ENCODE measurements at places on chromosomes 6 and 20.

GRCh38 chr6:89555806-89556205 lies 82.7 kb downstream of the LYRM2 start:
- no peak for DNase-seq

DNA sequence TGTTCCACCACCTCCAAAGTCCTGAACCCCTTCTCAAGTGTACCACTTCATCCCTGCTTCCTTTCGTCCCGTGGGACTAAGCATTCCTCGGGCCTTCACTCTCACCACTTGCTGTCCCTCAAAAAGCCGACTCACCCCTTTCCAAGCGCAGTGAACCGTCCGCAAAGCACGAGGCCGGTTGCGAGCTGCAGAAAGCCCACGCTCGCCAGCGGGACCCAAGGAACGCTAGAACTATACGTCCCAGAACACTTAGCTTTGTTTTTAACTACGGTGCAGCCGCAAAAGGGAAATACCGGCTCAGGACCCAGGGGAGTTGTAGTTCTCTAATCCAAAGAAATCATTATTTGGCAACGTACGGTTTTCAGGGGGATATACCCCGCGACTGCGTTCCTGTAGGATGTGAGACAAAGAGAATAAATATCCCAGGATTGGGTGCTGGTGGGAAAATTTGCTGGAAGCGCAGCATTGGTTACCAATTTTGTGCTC lies 416 bp upstream of the POLR1H start:
- DNase-seq: no peak

DNA sequence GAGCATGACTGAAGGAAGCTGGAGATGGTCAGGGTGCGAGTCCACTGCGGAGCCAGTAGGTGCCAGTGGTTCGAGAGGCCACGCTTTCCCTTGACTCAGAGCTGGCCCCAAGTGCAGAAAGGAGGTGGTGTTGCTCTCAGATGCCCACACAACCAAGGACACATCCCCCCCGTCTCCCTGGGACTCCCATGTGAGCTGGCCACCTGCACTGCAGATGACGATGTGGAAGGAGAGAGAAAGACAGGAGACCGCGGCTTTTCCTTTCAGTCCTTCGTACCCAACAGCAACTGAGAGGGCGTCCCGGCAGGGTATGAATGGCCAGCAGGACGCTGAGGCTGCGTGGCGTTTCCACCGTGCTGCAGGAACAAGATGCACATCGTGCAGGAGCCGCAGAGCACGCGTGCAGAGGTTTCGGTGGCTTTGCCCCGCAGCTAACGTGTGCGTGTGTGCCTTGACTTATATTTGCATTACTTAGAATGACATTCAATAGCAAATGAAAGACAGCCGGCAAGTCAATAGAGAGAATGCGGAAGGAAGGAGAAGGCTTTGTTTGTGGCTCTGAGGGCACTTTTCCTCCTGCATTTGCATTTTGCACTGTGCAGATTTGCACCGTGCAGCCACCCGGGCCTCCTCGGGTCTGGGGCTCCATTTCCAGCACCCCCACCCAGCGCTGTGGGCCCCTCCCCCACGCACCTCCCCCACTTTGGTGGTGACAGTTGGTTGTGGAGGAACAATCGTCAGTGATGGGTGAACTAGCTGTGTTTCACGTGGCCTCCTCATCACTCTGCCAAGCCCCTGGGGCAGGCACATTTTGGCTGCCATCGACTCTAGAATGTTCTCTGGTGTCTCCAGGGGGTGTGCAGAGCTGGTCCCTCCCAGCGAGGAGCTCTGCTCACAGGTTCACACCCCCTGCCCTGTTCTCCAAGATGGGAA lies 26.4 kb upstream of the BHLHE23 start:
- DNase-seq: no peak

DNA sequence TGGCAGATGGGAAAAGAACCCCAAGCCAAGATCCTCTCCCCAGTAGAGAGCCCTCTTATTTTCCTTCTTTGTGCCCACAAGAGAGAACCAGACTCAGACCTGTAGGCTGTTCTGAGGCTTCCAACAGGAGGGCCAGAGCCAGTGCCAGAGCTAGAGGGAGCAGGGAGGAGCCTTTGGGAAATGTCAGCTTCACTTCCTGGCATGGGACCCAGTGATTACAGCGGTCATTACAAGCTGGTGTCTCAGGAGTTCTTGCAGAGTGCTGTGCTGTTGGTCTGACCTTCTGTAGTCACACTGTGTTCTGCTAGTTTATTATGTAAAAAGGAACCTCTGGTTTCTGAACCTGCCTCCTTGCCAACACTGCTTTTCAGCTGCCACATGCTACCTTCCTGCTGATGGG lies 38.9 kb downstream of the STK35 start:
- no peak for DNase-seq

GRCh38 chr6:155964544-155964943 lies 508.9 kb upstream of the NOX3 start:
- DNase-seq: no peak

DNA sequence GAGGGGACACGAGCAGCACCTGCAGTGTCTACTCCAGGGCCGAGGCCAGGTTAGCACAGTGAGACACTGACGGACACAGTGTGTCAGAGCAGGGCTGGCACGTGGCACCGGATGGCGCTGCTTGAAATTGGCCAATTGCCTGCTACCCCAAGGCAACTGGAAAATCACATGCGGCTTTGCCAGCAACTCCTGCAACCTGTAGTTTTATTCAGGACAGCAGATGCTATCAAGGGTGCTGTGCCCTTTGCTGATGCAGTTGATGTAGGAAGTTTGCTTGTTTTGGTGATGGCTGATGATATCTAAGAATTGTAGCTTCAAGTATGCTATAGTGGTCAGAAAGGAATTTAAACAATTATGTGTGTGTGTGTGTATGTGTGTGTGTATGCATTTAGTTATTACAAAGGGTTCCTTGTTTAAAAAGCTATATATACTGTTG lies 25.9 kb downstream of the RIN2 start:
- DNase-seq: peak; percentile 41
